Effector CD4-positive, alpha-beta T cell (primary cell): ENCODE measurements at places on chromosomes 6 and 20.

DNA sequence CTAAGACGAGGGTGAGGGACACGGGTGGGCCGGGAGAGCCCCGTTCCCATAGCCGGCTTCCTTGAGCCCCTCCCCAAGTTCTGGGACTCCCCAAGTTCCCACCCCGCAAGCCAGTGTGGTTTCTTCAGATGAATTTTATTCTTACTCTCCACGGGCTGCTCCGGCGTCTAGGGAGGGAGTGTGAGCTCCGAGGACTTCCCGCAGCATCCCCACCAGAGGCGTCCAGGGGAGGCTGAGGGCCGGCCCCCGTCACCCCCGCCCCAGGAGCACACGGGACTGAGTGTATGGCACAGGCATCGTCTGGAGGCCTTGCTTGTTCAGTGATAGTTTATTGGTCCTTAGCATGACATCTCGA lies 10.0 kb upstream of the SLC4A11 start:
- no peak for DNase-seq

DNA sequence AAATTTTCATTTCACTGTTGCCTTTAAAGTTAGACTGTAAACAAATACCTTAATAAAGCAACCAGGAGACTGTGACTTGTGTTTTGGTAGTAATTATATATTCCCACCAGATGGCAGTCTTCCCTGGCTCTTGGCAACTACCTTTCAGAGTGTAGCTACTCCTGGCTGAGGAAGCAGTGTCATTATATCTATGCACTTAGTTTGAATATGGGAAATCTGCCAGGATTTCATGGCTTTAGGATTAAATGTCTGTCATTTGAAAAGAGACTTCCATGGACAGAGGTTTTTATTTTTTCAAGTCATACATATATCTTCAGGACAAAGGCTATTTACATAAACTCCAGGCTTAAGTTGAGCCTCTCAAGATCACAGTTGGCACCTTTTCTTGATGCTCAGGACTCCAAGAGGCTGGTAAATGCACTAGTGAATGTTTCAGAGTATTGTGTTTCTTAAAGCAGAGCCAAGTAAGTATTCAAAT lies 160.1 kb downstream of the C6orf58 start:
- DNase-seq: peak; percentile 10

DNA sequence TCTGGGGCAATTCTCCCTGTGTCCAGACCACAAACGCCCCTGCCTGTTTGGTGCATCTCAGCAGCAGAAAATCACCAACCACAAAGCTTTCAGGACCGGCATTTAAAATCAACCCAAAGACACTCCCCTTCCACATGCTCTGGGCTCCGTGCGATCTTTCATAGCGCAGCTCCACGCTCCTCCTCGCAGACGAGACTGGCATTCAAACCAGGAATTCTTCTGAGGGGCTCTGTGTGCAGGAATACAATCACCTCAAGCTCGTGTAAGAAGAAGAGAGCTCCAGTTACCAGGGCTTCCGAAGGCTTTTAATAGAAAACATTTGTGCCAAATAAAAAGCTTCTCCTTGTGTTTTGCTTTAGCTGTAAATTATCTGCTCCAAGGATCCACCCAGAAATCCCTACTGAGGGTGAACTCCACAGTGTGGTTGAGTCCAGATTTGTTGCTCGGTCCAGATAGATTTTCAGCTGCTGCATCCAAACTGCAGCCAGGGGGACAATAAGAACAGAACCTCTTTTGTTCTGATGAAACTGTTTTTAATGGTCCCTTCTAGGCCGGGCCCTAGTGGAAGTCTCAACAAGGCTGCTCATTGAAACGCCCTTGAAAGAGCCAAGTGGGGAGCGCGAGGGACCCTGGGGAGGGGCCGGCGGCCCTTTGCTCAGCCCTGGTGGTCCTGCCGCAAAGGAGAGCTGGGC lies 16.4 kb upstream of the BMP7 start:
- no peak for DNase-seq

GRCh38 chr20:41393705-41394066 lies 27.1 kb upstream of the EMILIN3 start:
- no peak for DNase-seq

DNA sequence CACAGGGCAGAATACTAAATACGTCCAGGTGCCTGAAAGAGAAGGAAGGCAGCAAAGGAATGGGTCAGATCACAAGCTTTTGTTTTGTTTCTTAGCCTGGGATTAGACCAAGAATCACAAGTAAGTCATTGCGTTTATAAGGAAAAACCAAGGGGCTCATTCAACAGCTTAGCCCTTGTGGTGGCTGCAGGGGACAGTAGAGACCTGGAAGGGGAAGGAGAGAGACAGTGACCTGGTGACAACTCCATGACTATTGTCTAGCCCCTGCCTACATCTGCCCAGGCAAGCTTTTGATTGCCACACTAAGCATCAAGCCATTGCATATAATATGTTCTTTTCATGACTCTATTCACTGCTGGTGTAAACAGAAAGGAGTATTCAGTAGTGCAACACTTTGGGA lies 30.2 kb upstream of the TBC1D7 start:
- no peak for DNase-seq

DNA sequence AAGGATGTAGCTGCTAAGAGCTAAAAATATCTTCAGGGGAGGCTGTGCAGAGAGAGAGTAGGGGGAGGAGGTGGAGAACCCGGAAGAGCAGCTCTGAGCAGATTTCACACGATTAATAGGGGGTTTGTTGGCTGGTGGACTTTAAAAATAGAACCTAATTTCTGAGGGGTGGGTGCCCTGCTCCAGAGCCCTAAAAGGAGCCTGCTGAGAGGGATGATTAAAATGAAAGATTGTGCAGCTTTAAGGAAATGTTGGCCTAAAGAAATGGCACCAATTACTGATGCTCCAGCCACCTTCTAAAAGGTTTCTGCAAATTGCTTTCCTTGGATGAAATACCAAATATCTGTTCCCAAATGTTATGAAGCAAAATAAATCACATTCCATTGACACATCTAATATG lies 202.8 kb upstream of the BTBD3 start:
- DNase-seq: no peak

GRCh38 chr6:25239498-25239897 lies 39.7 kb upstream of the CARMIL1 start:
- no peak for DNase-seq

GRCh38 chr20:49187330-49187850 lies 744 bp downstream of the STAU1 start:
- DNase-seq: no peak

- no peak for DNase-seq
These were observed 165.6 kb upstream of the LAMP5 start for GRCh38 chr20:9348747-9349146.

- DNase-seq: no peak
These were observed 24.9 kb downstream of the DSE start for GRCh38 chr6:116395647-116396046.

- DNase-seq: no peak
These were observed 18.0 kb downstream of the SMAP1 start for GRCh38 chr6:70685494-70686180.

- no peak for DNase-seq
These were observed 153.7 kb downstream of the TRMT11 start for GRCh38 chr6:126140015-126140414.

- peak; percentile 32 for DNase-seq
These were observed 2.0 kb downstream of the BACH2 start for GRCh38 chr6:90294614-90294988.

- no peak for DNase-seq
These were observed 1.9 kb downstream of the RRBP1 start for GRCh38 chr20:17679941-17680835.

DNA sequence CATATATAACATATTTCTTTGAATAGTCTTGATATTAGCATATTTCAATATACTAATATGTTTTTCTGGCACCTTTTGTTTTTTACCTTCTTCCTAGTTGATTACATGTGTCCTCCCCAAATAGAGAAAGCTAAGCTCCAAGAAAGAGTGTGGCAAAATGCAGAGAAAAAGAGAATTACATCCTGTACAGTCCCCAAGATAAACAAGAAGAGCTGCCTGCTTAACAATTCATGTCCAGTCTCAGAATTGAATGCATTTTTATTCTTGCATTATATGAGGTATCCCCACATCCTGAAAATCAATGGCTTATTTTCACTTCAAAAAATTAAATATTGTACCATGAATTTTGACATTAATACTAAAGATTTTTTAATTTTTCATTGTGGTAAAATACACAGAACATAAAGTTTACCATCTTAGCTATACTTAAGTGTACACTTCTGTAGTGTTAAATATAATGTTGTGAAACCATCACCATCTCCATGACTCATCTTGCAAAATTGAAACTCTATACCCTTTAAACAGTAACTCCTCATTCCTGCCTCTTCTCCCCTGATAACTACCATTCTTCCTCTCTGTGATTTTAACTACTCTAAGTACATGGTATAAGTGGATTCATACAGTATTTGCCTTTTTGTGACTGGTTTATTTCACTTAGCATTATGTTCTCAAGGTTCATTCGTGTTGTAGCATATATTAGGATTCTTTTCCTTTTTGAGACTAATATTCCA lies 490.3 kb downstream of the COL12A1 start:
- DNase-seq: no peak

- DNase-seq: no peak
These were observed 255.0 kb upstream of the HTR1E start for GRCh38 chr6:86682297-86682696.

- no peak for DNase-seq
These were observed 609.9 kb upstream of the CITED2 start for GRCh38 chr6:139984317-139984716.
